Astrocyte of the hippocampus (primary cell): ENCODE measurements at places on chromosomes 3 and 15.

GRCh38 chr3:78838362-78838761 is 929.4 kb downstream of the ROBO1 start:
- DNase-seq = no peak

DNA sequence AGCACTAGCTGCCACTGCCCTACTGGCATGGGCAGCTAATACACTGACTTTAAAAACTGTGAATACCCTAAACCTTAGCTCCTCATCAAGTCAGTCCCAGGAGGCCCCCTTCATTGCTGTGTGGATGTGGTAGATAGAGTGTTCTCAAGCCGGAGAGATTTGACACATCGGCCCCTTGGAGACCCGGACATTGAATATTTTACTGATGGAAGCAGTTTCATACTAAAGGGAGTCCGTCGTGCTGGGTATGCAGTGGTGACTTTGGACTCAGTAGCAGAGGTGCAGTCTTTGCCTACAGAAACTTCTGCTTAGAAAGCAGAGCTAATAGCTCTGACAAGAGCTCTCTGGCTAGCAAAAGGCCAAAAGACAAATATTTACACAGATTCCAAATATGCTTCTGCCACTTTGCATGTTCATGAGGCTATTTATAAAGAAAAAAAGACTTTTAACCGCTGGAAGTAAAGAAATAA is 17.5 kb downstream of the CCR4 start:
- no peak for DNase-seq

DNA sequence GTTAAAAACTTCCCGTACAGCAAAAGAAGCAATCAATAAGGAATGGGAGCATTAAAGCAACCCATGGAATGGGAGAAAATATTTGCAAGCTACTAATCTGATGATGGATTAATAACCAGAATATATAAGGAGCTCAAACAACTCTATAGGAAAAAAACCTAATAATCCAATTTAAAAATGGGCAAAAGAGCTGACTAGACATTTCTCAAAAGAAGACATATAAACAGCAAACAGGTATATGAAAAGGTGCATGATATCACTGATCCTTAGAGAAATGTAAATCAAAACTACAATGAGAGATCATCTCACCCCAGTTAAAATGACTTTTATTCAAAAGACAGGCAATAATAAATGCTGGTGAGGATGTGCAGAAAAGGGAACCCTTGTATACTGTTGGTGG is 52.7 kb upstream of the POU1F1 start:
- no peak for DNase-seq

- DNase-seq = no peak
Measured at GRCh38 chr3:13796701-13797460, 83.0 kb downstream of the WNT7A start.

DNA sequence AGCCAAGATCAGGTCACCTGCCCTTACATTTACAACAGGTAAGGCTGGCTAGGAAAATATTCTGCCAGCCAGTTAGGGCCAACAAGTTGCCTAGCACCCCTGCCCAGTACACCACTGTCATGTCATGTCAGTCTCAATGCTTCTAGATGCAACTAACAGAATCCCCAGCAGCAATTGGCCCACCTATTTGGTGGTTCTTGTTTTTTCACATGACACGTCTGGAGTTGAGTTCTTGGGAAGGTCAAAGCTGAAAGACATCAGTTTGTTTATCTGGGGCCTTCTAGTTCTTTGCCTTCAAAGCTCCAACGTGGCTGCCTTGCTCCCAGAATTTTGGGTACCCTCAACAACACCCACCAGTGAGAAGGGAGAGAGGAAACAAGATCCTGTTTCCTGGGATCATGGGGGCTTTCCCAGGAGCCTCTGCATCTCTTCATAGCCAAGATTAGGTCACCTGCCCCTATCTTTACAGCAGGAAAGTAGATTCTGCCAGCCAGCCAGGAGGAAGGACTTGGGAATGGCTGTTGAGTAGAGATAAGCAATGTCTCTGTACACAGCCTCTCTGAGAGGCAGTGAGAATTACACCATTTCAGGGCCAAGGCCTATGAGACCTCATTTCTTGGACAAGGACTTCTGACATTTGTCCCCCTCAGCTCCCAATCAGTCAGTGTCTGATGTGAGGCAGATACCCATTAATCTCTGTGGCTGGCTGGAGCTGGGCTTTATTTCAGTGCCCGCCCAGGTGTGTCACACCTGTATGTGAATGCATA is 8.6 kb downstream of the GPX1 start:
- no peak for DNase-seq

GRCh38 chr3:80668100-80668499 is 900.3 kb upstream of the ROBO1 start:
- DNase-seq = no peak

DNA sequence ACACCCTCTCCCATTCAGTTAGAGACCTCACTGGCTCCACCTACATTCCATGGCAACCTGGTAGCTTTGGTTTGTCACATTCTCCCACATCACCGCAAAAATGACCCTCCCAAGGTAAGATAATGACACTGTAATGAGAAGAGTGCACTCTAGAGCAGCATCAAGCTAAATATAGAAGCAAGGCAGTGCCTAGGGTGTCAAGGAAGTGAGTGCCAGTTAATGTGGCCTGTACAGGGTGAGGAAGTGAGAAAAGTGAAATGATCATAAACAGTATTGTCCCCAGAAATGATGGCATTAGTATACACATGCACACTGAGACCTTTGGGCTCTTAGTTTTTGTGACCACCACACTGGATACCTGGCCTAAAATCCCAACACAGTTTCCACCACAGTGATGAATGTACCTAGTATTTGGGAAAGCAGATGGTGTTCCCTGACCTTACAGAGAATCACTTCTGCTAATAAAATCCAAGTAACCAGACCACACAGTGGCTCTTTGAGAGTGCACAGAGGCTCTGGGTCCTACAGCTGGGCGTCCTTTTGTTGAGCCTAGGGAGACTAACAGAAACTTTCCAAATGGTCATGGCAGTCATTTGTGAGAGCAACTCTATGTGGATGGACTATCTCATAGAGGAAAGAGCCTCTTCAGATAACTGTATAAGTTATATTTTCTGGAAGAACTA is 106.6 kb downstream of the ARPP21 start:
- no peak for DNase-seq
